Stimulated activated CD4-positive, alpha-beta T cell treated with anti-CD3 and anti-CD28 coated beads, Interleukin-15, amount 100 ng/mL, for 48 hours (primary cell): ENCODE measurements at places on chromosomes 5 and 9.

DNA sequence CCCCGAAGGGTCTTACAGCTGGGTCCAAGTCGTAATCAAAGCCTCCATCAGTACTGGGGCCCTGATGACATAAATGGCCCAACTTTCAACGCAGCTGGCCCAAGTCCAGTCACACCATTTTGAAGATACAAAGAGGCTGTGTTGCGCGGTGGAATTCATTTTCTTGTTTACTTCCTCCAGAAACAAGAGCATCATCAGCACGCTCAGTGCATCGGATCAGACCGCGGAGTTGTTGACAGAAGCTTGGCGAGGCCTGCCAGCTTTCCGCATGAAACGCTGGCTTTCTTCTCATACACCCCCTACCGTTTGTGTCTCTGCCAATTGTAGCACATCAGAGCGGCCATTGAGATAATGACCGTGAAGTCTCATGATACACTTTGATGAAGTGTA is 101.7 kb upstream of the SPATA31D4 start:
- no peak for DNase-seq

- DNase-seq = no peak
Measured at GRCh38 chr9:76114144-76114543, 223.7 kb downstream of the PCSK5 start.

DNA sequence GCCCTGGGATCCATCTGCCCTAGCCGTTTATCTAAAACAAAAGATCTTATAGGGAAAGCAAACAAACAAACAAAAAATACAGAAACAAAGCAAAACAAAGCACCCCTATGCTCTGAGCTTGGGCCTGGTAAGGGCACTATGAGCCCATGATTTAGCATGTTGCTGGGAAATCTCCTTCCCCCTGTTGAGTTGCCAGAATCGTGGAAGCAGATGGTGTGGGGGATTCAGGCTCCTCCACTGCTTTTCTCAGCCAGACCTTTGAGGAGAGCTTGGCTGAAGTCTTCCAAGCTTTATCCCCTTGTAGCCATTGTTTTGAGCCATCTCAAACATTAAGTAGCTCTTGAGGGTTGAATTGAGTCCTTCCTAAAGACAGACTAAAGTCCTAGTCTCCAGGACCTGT is 29.9 kb downstream of the TMC1 start:
- no peak for DNase-seq

GRCh38 chr9:134320126-134320867 is 6.0 kb upstream of the RXRA start:
- no peak for DNase-seq

GRCh38 chr9:106718936-106719335 is 144.0 kb upstream of the ZNF462 start:
- no peak for DNase-seq

- DNase-seq = no peak
Measured at GRCh38 chr5:116420540-116420939, 154.1 kb downstream of the SEMA6A start.

DNA sequence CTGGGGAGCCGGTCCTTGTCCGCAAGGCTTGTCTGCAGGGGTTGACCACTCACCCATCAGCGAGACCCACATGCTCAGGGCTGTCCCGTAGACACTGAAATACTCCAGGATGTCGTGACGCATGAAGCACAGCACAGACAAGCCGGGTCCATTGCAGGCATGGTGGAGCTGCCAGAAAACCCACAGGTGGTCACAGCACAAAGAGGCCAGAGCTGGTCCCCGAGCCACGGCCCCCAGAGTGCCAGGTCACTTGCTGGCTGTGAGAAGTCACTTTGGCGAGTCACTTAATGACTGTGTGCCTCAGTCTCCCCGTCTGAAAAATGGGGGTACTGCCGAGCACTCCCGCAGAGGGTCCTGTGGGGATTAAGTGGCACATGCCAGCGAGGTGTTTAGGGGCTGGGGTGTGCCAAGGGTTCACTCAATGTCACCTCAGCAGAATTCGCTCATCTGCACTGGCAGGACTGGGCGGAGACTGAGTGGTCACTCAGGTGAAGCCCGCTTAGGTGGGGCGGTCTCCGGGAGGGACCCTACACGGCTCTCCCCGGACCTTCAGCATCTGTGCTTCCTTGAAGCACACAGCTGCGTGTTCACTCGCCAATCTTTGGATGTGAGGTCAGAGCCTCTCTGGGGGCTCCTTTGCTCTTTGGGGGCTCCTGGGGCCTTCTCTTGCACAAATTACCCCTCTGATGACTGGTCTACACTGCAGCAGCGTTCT is 4.5 kb downstream of the MYMK start:
- DNase-seq = no peak

DNA sequence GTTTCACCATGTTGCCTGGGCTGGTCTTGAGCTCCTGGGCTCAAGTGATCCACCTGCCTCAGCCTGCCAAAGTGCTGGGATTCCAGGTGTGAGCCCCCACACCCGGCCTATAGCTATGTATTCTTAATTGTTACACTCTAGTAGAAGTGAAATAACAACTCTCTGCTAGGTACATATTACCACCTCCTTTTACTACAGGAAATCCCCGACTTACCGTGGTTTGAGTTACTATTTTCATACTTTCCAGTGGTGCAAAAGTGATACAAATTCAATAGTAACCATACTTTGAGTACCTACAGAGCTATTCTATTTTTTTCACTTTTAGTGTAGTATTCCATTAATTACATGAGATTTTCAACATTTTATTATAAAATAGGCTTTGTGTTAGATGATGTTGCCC is 719 bp downstream of the ARL14EPL start:
- DNase-seq = no peak

DNA sequence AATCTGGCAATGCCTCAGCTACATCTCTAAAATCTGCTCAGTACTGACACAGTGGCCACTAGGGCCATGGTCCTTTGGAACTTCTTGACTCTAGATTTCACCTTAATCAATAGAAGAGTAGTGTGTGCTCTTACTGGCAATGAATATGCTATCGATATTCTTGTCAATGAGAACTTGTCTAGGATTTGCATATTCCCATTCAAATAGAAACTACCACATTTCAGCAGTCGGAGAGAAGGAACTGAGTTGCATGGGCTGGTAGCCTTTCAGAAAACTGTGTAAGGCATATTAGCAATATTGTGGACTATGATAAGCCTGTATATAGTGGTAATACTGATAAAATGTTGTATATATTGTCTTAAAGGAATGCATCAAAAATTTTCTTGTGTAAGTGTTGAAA is 45.3 kb upstream of the NAA35 start:
- DNase-seq = no peak

GRCh38 chr5:10481241-10481935 is 39.7 kb downstream of the ROPN1L start:
- no peak for DNase-seq

DNA sequence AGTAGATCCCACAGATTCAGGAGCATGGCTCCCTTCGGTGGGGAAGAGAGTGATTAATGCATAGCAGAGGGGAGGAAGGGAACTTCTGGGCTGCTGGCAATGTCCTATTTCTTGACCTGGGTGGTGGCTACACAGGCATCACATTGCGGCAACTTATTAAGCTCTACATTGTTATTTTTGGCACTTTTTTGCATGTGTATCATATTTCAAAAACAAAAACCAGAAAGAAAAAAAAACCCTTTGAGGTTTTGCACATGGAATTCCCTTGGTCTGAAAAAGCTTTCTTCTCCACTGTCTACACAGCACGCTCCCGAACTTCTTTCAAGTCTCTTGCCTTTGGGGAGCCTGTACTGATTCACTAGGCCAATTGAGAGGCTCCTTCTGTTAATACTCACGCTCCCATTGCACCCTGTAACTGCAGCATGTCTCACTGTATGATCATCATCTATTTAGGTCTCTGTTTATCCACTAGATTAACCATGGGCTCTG is 25.1 kb downstream of the CEMIP2 start:
- DNase-seq = no peak

DNA sequence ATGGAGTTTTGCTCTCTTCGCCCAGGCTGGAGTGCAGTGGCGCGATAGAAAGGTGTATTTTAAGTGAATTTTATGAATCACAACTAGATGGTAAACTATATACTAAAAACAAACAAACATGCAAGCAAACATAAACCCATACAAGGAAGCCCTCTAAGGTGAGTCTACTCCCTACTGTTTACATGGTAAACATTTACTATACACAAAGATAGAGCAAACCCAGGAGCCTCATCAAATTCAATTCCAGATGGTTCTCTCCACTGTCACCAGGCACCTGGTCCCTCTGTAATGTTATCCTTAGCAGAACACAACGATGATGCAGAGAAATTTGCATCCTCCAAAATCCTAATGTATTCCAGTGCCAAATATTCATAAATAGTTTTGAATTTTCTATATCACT is 17.9 kb downstream of the ANKH start:
- DNase-seq = no peak
